ENCODE measurements at places on chromosomes 13 and 19.

- DNase-seq, result no peak
These were observed 41.8 kb downstream of the TPT1 start for GRCh38 chr13:45299194-45299593.

- DNase-seq, result no peak
These were observed 95.3 kb upstream of the TNFSF11 start for GRCh38 chr13:42478531-42479156.

- no peak for DNase-seq
These were observed 13.0 kb downstream of the NUDT15 start for GRCh38 chr13:48050550-48050949.

DNA sequence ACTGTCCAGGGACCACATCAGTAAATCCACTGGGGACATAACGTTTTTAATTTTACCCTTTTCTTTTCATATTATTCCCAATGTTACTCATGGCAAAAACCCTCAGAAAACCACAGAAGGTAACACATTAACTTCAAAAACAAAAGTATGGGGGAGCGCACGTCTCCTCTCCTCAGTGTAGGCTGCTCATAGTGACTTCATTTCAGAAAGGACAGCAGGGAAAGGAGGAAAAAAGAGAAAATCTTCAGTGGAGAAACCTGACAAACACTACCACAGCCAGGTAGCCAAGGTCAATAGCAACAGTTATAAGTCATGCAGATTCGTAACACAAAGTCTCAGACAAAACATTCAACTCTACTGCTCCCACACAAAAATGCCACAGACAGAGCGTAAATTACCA, 21.4 kb downstream of the DZIP1 start:
- no peak for DNase-seq

DNA sequence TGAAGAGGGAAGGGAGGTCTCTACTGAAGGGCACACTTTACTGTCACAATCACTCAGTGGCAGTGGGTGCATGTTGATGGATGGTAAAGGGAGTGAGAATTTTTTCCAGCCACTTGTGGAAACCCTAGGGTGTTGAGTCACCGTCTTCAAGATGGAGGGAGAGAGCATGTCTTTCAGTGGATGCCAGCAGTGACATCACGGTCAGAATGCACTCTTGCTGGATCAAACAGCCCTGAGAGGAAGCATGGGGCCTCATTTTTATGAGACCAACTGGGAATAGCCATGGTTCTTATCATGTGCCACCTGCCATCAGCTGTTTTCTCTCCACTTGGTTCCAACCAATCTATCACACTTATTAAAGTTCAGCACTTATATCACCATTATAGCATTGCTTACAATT, 182.5 kb downstream of the KCNRG start:
- DNase-seq, result no peak

- DNase-seq, result no peak
These were observed 247.3 kb downstream of the GGACT start for GRCh38 chr13:100341327-100341726.

DNA sequence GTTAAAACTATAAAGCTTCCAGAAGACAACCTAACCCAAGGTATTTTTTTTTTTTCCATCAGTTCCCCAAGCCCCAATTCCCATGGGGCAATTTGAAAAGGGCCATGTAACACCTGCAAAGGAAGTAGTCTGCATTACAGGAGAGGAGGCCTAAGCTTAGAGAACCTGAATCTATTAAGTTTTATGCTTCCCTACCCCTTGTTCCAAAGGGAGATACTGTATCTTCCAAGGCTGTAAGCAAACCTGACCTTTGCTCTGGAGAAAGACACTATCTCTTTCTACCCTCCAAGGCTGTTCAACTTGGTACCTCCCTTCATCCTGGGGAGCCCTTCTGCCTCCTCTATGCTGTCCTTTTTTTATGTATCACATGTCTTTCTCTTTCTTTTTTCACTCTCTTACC, 15.0 kb downstream of the KATNAL1 start:
- DNase-seq, result no peak

DNA sequence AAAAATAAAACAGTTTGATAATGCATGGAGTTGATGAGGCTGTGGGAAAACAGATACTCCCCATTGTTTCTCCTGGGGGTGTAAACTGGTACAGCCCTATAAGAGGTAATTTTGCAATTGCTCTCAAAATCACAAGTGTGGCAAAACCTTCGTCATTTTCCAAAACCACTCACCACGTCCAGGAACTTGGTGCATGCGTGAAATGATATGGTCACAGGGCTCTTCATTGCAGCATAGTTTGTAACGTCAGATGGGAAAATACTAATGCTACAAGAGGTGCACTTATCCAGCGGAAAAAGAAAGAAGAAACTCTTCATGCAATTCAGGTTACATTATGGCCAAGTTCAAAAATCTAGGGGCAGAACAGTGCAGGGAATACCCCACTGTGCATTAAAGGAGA, 11.9 kb upstream of the PLAUR start:
- no peak for DNase-seq

GRCh38 chr19:52638601-52639000, 446 bp upstream of the ZNF83 start:
- no peak for DNase-seq

DNA sequence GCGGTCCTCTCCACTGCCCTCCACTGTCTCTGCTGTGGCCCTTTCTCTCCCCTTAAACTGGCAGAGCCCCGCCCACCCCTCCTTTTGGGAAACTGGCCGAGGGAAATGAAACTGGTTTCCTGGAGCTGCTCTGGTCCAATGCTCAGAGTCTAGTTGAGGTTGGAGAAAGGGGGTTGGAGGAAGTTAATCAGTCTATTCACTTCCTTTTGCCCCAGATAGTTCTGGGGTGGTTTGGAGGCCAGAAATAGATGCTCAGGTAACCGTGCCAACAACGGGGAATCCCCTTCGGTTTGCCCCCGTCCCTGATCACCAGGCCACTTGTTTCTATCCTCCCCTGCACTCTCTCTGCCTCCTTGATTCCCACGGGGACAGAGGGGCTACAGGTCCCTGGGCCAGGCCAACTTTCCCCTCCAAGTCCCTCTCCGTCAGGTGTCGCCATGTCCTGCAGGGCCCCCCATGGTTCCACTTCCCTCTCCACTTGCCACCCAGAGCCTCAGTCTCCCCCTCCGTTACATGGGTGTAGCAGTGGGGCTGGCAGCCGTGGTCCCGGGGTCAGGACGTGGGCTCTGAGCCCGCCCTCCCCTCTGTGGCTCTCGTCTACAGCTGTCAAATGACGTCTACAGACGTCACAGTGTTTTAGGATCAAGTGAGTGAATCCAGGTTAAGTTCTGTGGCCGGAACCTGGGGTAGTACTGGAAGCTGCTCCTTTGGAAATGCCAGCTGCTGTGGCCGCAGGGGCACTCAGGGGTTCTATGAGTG, at the start of gene IL4I1:
Gene IL4I1, minus strand, starts transcription at position 25 of the 759 bp plus-strand sequence. CDS start 727 bp downstream, outside the sequence.
- peak; percentile 42 for DNase-seq

- no peak for DNase-seq
These were observed 24.7 kb downstream of the ZNF564 start for GRCh38 chr19:12526542-12526941.

All from stimulated activated CD8-positive, alpha-beta memory T cell treated with anti-CD3 and anti-CD28 coated beads, Interleukin-12 subunit alpha, Interleukin-12 subunit beta, amount 100 ng/mL, for 4 hours (primary cell).